Activated CD4-positive, alpha-beta memory T cell treated with anti-CD3 and anti-CD28 coated beads for 36 hours (primary cell): ENCODE measurements at places on chromosomes 4 and X.

DNA sequence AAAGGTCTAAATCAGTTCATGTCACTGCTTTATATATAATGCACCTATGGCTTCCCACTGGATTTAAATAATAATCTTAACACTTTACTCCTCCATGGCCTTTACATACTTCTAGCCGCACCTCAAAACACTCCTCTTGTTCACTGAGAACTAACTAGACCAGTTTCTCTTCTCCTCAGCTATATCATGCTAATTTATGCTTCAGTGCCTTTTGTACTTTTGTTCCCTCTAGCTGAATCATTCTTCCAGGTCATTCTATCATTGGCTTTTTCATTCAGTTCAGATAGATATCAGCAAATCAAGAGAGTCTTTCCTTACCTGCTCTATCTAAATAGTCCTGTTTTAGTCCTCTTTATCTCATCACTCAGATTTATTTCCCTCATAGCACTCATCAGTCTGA is 64.2 kb downstream of the TET2 start:
- no peak for DNase-seq

DNA sequence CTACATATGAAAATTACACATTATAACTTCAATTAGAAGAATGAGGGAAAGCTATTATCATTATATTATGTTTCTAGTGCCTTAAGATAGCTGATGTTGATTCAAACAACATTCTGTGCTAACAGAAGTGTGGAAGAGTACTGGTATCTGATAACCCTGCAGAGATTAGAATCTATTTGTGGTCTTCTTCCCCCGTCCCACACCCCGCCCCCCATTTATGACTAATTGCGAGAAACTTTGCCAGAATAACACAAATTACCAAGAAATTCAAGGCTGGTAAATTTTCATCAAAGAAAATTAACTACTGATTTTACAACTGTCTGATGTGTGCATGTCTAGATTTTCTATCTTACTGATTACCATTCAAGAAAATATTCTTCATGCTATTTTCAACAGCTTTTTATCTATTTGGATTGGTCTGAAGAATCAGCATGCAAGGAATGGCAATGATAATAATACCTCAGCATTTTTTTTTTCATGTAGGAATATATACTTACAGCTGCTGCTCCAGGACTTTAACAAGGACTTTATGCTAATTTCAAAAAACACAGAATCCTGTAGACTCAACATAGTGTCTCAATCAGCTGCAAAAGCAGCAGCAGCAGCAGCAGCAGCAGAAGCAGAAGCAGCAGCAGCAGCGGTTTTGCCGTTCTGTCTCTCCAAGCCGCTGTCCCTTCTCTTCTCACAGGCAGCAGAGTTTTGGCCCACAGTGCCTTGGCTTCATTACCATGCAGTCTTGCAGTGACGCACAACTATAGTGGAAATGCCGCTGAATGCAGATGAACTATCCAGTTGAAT is 126.7 kb downstream of the FRYL start:
- DNase-seq = peak; percentile 52

DNA sequence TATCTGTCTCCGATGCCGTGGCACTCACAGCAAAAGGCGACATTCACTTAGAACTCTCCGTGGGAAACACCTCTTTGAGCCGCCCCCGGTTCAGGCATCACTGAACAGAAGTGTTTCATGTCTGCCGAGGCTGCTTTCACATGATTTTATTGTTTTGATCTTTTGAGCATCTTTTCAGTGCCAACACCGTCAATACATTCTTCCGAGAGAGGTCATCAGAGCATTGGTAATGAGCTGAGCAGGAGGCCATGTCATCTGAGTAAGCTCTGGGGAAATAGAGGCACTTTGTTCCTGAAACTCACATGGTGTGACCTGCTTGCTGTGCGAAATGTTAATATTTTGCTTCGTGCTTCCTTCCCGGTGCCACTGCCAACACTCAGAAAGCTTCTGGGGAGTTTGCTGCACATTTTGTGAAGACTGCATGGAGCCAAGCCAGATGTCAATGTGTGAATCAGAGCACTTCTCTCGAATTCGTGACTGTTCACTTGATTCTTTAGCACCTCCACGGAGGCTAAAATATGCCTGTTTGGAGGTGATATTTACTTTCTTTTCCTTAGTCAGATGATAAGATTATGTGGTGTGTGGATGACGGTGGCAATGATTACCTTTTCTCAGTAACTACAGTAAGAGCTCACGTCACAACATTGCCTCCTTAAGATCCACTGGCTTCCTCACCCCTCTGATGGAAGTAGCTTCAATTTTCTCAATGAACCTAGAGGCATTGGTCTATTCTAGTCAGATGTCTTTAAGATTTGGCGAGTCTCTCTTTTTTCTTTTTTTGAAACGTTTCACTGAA is 222.3 kb upstream of the HS3ST1 start:
- DNase-seq = no peak

GRCh38 chrX:13721819-13722519 is 12.5 kb downstream of the TRAPPC2 start:
- no peak for DNase-seq

DNA sequence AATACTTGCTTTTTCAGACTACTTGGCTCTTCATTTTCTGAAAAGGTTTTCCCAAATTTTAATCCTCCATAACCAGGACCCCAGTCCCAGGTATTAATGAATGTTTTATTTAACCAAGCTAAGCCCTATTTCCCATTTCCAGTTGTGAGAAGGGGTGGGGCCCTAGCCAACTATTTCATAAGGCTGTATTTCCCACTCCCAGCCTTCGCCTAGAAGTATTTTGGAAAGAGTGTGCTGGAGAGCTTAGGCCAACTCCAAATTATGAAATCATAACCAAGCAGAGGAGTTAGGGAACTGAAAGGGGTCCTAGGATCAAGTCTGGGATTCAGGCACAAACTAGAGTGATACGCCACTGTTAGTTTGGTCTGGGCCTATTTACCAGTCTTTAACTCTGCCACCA is 148.4 kb upstream of the GPC4 start:
- no peak for DNase-seq

DNA sequence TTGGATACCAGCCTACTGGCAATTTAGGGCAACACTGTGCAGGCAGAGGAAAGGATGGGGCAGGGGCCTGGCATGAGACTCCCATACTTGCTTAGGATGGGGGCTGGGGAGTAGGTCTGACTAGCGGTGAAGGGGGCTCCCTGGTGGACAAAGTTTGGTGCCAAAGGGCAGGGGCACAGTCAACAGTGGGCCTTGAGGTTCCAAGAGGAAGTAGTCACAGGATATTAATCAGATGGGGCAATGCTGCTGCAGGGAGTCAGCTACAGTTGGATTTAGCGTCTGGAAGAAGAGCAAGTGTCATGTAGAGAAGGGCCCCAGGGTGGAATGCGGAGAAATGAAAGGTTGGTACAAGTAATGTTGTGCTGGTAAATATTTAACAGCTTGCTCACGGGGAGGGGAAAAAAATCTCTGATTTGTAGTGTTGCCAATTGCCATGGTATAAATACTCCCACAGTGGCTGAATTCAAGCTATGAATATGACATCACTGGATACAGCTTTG is 139.4 kb downstream of the PJA1 start:
- DNase-seq = no peak

- DNase-seq = no peak
Observed at GRCh38 chrX:20132666-20133065, 9.0 kb downstream of the EIF1AX start.

GRCh38 chrX:112270991-112271390 is 188.4 kb upstream of the TRPC5 start:
- DNase-seq = no peak

- DNase-seq = peak; percentile 18
Observed at GRCh38 chrX:150219374-150220185, 143.5 kb upstream of the MAMLD1 start.
